ENCODE measurements at places on chromosomes 16 and 17.

DNA sequence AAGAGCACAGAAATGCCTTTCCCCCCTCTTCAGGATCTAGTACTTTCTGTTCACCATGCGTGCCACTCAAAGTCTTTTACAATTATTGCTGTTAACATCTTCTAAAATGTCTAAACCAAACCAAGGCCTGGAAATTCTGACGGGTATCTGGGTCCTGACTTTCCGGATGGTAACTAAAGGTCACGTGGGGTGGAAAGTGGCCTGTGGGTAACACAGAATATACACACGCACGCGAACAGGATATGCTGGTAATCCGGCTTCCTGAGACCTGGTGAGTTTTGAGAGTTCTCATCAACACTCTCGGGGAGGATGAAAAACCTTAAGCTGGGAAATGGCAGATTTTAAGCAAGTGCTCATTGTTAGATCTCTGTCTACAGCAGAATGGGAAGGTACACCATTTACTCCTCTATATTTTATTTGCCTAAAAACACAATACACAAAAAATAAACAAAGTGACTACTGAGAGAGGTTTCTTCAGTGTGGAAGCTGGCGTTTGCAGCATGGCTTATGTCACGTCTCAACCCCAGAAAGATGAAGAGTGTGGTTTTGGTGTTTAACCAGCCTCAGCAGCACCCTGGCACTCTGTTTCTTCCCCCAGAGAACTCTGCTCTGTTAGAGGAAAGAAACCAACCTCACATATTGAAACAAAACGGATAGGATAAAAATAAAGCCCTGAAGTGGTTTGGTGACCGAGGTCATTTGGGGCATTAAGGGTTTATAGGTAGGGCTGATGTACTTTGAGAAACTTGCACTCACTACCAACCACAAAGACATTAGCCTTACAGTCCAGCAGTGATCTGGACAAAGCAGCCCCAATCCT, 37.3 kb downstream of the SMG6 start:
- no peak for DNase-seq

DNA sequence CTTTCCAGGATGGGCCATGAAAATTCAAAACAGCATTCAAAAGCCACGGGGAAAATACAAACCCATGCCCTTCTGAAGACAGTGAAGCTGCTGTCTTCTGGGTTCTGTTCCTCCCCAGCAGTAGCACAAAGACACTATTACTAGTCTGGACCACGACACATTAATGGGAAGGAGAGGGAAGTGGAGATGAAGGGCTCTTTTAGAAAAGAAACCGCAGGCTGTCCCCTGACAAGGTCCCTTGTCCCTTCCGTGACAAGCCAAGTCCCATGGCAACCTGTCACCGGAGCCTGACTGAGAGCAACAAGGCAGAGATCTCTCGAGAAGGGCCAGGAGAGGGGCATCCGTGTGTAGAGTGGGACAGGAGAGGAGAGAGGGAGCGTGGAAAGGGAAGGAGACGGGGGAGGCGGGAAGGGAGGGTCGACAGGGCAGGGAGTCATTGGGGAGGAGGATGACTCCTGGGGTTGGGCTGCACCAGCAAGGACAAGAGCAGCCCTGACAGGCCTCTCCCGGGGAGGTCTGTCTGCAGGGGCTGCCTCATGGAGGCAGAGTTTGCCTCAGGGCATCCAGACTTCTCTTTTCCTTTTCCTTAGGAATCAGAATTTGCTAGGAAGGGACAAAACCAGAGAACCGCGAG, 436.2 kb downstream of the SLC39A11 start:
- DNase-seq, result no peak

- DNase-seq, result no peak
Measured at GRCh38 chr16:76755496-76755895, 435.5 kb upstream of the MON1B start.

DNA sequence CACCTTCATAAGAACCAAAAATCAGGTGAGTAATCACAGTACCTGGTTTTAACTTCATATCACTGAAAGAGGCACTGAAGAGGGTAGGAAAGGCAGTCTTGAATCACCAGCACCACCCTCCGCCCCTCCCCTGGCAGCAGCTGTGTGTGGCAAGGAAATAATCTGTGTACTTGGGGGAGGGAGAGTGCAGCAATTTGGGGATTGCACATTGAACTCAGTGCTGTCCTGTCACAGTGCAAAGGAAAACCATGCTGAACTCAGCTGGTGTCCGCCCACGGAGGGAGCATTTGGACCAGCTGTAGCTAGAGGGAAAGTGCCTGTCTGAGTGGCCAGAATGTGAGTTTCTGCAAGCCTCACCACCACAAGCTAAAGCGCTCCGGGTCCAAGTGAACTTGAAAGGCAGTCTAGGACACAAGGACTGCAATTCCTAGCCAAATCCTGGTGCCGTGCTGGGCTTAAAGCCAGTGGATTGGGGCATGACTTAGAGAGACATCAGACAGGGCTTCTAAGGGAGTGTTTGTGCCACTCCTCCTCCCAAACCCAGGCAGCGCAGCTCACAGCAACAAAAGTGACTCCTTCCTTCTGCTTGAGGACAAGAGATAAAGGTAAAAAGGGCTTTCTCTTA, 39.7 kb upstream of the ALDH3A1 start:
- DNase-seq, result no peak

DNA sequence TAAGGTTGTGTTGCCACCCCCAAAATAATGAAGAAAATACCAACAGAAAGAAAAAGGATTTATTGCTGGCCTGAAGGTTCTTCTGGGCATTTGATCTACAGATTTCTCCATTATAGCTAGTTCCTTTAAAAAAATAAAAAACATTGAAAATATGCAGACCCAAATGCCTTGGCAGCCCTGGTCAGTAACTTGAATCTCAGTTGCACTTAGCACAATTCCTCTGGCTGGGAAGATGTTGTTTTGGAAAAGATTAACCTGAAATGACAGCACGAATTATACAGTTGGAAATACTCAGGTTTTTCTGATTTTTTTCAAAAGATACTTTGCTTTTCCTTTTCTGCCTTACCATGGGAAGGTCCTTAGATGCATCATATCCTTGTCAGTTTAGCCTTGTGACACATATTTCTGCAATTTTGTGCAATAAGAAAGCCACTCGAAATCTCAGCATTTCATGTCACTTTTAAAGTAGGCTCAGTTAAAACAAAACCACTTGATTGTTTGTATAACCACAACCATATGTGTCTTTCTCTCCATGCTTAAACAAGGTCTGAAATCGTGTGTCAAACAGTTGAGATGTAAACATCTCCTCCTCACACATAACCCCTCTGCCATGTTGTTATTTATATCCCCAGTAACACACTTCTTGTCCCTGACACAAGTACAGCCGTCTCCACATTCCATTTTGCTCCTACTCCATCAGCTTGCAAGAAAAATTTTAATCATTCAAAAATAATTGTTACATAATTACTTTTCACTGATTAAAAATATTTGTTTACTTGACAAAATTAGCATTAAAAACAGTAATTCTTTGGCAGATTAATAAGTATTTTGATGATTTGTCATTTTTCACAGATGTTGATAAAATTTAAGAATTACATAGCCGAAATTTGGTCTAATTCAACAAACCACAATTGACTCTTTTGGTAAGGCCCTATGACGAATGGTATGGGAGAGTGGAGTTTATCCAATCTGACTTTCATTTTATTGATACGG, 61.1 kb downstream of the SIAH1 start:
- no peak for DNase-seq

- DNase-seq, result no peak
Measured at GRCh38 chr17:35903451-35903850, 23.3 kb upstream of the CCL5 start.

DNA sequence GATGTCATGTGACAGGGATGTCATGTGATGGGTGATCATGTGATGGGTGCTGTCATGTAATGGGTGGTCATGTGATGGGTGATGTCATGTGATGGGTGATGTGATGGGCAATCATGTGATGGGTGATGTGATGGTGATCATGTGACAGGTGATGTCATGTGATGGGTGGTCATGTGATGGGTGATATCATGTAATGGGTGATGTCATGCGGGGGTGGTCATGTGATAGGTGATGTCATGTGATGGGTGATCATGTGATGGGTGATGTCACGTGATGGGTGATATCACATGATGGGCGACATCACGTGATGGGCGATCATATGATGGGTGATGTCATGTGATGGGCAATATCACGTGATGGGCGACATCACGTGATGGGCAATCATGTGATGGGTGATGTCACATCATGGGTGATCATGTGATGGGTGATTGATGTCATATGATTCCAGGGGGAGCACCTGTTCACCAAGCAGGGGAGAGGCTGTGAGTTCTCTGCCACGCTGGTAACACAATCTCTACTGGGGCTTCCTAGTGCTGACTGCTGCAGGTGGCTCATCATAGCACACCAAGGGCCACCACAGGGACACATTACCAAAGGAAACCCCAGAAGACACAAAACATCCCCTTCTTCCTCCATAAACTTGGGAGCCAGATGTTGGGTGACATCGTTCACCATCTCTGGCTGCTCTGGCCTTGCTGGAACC, 16.5 kb downstream of the CD300LB start:
- no peak for DNase-seq

DNA sequence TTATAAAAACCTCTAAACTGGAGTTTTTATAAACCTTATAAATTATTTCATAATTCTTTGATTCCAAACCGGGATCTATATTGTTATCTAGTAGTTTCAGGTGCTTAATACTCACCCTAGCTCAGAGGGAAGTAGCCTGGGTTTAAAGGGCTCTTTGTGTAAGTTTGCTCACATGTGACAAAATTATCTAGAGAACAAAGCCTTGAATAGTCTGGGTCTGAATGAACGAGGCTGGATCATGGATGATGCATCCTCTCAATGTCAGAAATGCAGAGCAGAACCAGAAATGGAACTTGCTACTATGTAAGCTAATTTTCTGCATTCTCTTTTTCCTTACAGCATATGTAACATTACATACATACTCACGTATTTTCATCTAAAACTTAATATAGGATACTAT, 103.9 kb upstream of the NETO2 start:
- DNase-seq, result no peak

DNA sequence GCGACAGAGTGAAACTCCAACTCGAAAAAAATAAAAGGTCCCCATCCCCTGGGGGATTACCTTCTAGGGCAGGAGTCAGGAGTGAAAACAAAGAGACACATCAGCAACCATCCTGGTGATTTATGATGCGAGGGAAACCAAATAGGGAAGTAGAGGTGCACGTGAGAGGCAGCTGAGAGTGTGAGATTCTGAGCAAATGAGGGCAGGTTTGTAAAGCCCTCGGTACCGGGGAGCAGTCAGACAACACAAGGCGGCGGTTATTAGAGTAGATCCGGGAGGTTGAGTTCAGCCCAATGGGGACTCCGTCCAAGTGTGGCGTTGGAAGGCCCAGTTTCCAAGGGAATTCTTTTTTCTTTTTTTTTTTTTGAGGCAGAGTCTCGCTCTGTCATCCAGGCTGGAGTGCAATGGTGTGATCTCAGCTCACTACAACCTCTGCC, 7.4 kb upstream of the ARMC7 start:
- DNase-seq, result no peak

GRCh38 chr16:67246756-67247191, 507 bp downstream of the FHOD1 start:
- DNase-seq, result no peak

DNA sequence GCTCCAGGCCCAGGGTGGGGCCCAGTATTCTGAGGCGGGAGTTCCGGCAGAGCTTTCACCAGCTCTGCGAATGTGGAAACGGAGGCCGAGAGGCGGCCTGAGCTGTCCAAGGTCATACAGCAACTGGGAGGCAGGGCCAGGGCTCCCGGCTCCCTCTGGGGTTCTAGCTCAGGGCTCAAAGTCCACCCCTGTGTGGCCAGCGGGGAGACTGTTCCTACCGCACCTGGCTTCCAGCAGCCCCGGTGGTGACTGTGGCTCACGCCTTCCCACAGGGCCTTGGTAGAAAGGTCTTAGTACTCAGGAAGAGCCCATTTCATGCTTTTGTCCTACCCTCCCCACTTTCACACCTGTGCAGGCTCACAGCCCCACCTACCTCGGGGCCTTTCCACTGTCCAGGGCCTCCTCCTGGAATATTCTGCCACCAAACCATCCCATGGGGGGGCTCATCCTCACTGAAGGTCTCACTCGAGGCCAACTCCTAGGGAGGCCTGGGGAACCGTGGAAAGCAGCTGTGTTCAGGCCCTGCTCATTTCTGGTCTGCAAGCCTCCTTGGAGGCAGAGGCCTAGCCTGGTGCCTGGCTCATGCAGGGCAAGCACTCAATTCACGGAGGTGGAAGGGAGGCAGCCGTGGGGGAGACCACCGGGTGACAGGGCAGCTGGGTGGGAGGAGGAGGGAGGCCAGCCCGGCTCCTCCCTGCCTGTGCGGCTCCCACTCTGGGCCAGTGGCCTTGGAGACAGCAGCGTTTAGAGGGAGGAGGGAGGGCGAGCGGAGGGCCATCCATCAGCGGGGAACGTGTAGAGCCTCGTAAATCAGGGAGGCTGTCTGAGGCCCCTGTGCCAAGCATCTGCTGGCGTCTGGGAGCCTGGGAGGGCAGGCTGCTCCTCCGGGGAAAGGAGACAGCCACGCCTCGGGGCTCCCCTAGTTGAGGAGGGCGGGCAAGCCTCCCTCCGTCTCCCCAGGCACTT, 12.7 kb upstream of the DOC2B start:
- no peak for DNase-seq

- no peak for DNase-seq
Measured at GRCh38 chr16:74667255-74667700, 601 bp upstream of the RFWD3 start.

- no peak for DNase-seq
Measured at GRCh38 chr17:8859027-8859803, 8.3 kb downstream of the PIK3R6 start.

DNA sequence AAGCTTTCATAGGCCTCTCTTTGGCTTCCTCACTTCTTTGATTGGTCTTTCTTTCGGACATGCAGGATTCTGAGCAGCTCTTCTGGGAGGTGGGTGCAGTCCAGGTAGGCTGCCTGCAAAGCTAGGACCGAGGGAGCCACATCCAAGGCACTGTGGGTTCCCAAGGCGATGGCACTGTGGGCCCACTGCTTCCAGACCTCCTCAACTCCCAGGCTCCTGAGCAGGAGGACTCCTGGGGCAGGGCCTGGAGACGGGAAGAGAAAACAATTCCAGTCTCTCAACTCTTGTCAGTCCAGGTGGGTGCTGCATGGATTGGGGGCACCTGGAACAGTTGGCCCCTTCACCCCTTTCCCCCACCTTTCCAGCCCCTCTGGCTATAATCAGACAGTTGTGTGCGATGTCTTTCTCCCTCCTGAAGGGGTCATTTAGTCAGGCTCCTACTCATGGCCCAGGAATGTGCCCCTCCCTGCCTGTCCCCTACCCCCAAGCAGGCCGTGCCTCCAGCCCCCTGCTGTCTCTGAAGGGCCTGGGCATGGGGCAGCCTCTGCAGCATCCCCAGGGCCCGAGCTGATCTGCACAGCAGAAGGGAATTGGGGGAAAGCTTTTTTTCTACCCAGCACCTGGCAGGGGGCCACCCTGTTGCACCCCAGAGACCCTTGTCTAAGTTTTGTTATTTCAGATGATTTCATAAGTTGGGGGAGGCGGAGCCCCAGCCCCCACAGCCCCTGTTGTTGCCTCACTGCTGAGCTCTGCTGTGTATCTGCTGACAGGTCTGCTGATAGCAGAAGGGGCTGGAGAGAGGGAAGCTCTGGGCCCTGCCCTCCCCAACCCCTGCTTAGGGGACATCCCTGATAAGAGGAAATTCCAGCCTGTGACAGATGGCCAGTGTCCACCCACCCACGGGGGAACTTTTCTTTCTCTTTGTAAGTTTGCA, 330.3 kb downstream of the SEC14L1 start:
- DNase-seq, result no peak

Data from NCI-H460 (cell line).